ENCODE measurements at places on chromosomes 7 and 10.

DNA sequence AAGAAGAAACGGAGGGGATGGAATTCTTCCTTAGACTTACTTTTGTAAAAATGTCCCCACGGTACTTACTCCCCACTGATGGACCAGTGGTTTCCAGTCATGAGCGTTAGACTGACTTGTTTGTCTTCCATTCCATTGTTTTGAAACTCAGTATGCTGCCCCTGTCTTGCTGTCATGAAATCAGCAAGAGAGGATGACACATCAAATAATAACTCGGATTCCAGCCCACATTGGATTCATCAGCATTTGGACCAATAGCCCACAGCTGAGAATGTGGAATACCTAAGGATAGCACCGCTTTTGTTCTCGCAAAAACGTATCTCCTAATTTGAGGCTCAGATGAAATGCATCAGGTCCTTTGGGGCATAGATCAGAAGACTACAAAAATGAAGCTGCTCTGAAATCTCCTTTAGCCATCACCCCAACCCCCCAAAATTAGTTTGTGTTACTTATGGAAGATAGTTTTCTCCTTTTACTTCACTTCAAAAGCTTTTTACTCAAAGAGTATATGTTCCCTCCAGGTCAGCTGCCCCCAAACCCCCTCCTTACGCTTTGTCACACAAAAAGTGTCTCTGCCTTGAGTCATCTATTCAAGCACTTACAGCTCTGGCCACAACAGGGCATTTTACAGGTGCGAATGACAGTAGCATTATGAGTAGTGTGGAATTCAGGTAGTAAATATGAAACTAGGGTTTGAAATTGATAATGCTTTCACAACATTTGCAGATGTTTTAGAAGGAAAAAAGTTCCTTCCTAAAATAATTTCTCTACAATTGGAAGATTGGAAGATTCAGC is 158.7 kb upstream of the LANCL2 start:
- no peak for DNase-seq

DNA sequence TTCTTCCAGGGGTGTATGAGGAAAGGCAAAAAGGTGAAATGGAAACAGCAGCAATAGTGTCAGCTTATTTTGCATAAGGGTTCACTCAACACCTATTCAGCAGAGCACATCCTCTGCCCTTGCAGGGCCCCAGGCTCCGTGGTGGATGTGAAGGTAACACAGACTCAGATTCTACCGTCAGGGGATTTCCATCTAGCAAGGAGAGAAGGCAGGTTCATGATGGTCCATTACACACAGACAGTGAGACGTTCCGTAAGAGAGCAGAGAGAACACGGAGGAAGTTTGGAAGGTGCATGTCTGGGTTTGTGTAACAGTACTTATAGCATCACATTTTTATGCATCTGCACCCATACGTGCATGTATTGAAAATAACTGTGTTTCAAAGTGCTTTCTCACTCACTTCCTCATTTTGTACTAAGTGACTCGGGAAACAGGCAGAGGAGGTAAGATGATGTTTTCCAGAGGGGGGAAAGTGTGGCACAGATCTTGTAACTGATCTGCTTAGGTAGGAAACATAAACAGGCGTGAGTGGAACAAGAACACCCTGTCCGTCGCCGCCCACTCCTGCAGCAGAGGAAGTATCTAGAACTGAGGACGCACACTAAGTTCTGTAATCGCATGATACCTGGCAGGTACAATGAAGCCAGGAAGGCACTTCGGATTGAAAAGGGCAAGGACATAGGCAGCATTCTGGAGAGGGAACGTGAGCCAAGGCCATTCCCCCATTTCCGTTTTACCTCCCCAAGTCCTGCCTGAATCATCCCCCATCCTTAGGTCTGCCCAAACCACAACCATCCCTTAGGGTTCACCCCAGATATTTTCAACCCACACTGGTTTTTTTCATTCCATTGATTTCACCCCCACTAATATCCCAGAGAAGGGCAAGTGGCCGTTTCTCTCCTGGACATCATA is 1.0 kb upstream of the ENO4 start:
- no peak for DNase-seq

GRCh38 chr10:91664426-91664825 is 31.6 kb upstream of the PPP1R3C start:
- no peak for DNase-seq

DNA sequence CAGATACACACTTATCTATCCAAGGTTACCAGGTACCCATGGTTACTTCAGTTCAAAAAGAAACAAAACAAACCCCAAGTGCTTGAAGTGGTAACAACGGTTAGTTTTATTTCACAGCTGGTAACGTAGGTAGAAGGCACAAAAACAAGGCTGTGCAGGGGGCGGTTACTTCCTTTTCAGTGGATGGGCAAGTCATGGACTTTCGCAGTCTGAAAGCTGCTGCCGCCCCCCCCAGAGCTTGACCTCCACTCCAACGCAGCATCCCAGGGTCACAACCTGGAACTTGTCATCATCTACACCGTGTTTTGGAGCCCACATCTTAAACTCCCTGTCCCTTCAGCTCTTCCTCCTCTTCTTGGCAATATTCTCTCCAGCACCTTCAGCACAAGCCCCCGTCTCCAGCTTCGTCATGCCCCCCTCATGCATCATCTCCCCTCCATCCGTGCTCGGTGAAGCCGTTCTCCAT is 181.2 kb upstream of the ITGB1 start:
- DNase-seq: peak; percentile 26

GRCh38 chr10:124384172-124384571 is 34.6 kb downstream of the OAT start:
- no peak for DNase-seq

DNA sequence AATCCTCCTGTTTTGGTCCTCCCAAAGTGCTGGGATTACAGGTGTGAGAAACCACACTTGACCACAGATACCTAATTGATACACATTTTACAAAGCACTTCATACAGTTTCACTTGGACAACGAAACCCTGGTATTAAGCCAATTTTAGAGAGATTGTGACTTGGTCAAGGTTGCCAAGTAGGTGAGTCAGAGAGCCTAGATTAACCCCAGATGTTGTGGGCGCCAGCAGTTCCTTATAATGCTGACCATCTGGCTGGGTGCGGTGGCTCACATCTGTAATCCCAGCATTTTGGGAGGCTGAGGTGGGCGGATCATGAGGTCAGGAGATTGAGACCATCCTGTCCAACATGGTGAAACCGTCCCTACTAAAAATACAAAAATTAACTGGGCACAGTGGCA is 4.9 kb upstream of the PHKG1 start:
- no peak for DNase-seq

- no peak for DNase-seq
Observed at GRCh38 chr10:47290338-47290737, 9.7 kb upstream of the GDF10 start.

DNA sequence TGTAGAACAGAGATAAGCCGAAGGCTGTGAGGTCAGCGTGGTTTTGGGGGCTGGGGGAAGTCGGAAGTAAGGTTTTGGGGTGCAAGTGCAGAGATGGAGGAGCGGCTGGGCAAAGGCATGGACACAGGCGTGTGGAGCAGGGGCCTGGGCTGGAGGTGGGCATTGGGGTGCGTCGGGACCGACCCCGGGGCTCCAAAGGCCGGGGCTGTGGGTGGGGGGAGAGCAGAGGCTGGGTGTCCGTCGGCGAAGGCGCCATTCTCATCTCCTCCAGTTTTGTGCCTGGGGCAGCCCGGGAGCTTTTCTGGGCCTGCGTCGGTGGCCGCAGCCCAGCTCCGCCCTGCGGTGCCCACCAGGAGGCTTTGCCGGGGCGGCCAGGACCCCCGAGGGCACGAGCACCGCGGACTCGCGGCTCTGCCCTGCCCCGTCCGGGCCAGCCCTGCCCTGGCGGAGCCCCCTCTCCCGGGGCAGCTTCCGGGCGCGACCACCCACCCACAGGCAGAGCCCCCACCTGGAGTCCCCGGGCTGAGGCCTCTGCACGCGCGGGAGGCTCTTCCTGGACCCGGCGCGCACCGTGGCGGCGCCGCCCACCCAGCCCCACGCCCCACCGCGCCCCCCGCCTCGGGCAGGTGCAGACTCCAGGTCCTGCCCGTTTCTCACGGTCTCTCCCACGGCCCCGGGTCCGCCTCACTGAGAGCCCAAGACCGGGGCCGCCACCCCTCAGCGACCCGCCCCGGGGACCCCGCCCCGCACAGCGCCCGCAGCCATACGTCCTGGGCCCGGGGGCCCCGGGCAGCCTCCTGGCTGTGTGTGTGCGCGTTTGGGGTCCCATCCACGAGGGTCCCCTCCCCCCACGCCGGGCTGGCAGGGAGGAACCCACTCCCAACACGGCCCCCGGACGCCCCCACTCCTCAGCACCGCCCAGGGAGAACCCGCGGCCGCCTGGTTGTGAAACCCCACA is 7.7 kb upstream of the SCART1 start:
- DNase-seq: no peak

GRCh38 chr7:114345494-114345893 is 69.1 kb upstream of the FOXP2 start:
- no peak for DNase-seq

DNA sequence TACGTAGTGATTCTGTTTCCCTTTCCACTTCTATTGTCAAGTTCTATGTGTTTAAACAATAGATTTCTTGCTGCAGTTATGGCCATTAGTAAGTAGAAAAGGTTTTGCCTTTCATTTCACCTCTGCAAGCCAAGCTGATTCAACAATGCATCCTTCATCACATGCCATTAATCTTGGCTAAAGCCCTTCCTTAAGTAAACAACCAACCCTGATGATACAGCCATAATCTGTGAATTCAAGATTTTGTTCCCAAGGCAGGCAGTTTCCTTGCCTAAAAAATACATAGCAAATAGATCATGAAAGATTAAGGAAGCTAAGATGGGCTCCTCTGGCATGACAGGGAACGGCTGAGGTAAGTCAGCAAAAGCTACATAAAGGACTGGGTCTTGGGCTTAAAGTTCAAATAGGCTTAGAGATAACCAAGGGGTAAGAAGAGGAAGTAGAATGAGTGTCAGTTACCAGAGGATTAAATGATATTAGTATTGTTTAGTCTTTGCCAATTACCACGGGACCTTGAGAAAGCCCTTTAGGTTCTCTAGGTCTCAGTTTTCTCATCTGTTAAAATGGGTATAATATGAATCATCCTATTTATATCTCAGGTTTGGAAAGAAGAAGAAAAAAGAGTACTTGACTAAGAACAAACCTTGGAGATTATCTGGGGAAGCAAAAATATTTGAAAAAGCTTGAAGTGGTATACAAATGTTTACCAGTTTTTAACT is 35.9 kb upstream of the ANK3 start:
- no peak for DNase-seq

GRCh38 chr7:17305387-17306171 is 7.1 kb downstream of the AHR start:
- no peak for DNase-seq

GRCh38 chr10:77351386-77351785 is 286.2 kb downstream of the KCNMA1 start:
- no peak for DNase-seq

DNA sequence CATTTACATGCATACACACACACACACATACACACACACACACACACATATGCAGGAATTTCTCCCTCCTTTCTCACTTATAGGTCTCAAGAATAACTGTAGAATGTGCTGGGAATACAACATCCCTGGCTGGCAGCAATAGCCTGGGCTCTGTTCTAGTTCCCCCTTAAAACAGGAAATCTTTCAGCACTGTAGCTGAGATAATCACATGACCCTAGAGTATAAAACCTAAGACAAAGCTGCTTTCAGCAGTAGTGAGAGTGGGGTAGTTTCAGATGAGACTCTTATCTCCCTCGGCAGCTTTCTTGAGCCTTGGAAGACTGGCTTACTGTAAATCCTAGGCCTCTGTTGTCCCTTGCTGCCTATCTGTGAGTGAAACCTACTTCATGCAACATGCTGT is 137.4 kb upstream of the AKR1E2 start:
- no peak for DNase-seq

GRCh38 chr10:114053946-114054345 is 10.3 kb downstream of the ADRB1 start:
- no peak for DNase-seq

- DNase-seq: no peak
Observed at GRCh38 chr7:149325248-149325647, 63.3 kb downstream of the ZNF783 start.

DNA sequence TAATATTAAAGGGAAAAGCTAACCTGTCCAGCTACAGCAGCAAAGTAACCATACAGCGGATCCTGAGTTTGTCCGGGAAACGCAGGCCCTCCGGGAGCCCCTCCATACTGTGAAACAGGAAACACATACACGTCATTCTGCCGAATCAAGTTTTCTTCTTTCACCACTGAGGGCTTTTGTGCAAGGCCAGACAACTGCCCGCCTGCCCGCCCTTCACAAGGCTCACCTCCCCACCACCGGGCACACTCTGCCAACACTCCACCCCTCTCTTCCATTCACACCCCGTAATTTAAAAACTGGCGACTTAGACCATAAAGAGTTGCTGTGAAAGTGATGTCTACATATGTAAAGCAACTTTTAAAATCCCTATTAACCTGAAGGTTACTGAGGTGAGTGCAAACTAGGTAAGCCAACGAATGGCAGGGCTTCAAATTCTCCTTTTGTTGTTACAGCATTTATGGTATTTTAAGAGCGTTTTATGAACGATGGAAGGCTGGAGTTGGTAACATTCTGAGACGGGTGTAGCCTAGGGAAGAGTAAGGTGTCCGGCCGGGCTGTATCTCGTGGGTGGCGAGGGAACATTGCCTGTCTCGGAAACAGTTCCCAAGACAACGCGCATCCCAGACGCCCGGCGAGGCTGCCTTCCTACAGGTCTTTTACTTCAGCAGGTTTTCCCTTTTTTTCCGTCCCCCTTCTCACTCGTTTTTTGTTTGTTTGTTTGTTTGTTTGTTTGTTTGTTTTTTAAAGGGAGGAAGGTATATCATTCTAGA is 817 bp downstream of the SRI start:
- peak; percentile 46 for DNase-seq

- no peak for DNase-seq
Observed at GRCh38 chr7:70779321-70779720, 352.6 kb upstream of the GALNT17 start.

- DNase-seq: peak; percentile 40
Observed at GRCh38 chr7:35519971-35520809, 174.7 kb downstream of the HERPUD2 start.

- no peak for DNase-seq
Observed at GRCh38 chr7:131021902-131022301, 287.9 kb upstream of the KLF14 start.

- no peak for DNase-seq
Observed at GRCh38 chr10:4698075-4698474, 127.9 kb upstream of the AKR1E2 start.

- no peak for DNase-seq
Observed at GRCh38 chr7:4824120-4824775, 37.6 kb downstream of the PAPOLB start.

- DNase-seq: no peak
Observed at GRCh38 chr7:152016947-152017346, 8.5 kb upstream of the GALNT11 start.

DNA sequence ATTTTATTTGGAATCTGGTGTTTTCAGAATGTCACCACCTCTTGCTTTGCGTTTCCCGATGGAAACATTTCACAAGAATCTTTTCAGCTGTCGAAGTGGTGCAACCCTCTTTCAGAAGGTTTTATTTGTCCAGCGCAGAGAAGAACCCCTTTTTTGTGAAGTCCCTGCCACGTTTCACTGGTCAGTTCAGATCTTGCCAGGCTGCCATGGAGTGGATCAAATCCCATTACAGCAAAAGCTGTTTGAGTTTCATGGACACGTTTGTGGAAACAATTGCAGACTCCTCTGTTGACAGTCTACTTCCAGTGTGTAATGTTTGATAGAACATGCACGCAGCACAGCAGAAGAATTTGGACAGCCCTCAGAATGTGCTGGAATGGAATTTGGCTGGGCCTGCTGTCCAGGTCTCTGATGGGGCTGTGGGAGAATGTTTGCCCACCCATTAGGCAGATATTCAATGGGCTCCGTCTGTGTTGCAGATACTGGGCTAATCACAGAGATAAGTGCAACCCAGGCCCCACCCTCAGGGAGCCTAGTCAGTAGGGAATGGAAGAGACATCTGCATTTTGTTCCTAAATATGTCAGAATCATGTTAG is 143.2 kb downstream of the GRK5 start:
- DNase-seq: no peak

Data from NCI-H774 (cell line).